ENCODE measurements at places on chromosomes 3 and 15.

DNA sequence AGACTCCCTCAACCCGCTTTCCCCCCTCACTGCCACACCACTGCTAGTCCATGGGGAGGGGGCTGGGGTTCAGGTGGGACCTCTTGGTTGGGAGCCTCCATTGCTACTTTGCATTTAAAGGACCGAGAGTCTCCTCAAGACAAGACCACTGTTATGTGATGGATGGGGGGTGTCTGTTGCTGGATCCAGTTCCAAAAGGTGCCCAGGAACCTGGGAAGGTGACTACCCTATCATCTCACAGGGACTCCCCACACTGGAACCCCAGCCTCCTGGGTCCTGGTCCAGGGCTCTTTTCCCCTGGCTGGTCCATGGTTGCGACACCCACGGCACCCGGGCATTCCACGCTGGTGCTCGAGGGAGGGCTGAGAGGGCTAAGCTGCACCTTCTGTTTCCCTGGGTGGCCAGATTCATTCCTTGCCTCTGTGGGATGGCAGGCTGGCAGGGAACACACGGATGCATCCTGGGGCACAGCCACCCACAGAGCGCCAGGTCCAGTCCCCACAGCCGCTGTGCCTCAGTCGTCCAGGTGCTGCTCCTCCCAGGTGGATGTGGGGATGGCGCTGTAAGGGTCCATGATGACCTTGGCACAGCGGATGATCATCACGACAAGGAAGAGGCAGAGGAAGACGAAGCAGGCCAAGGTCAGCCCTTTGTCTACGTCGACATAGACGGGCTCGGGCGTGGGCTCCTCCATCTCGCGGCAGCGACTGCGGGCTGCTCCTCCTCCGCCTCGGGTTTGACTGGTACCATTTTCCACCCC is 48.6 kb downstream of the FAH start:
- no peak for DNase-seq

GRCh38 chr3:190780524-190780923 is 82.0 kb downstream of the GMNC start:
- no peak for DNase-seq

- peak; percentile 89 for DNase-seq
These were observed at the start of gene ATP13A3 for GRCh38 chr3:194486540-194487288. Gene ATP13A3 (minus strand): TSS chr3:194487002. CDS start chr3:194462190, 24,812 bp downstream.

DNA sequence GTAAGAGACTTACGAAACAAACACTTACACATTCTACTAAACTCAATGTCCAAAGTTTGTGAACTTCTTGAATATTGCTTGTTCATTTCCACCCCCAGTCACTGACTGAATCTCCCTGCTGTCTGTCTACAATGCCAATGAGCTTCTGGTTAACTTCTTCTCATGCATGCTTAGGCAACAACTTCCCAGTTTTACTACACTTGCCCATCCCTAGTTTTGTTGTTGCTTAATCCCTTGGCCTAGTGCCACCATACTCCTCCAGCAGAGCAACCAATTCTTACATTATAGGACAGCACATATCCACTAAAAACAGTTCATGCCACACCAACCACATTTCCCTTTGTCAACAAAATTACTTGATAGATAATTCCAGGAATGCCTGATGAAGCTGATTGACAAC is 40.9 kb upstream of the CCR2 start:
- DNase-seq, result no peak

DNA sequence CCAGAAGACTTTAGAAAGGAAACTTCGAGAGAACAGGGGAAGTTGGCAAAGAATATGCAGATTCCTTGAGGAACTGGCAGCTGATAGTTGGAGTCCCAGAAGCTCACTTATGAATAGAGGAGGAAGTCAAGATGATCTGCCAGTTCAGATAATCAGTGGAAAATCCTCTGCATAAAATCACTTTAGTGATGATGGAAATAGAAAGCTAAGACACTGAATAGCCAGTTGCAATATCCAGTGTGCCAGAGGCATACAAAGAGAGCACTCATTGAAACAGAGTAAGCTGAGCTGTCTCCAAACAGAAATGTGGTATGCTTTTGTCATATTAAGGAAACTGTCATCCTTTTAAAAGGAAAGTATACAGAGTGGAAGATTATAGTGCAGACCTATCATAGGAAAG is 1207.6 kb downstream of the OTOL1 start:
- DNase-seq, result no peak

- no peak for DNase-seq
These were observed 797.5 kb downstream of the AGBL1 start for GRCh38 chr15:86877171-86877631.

GRCh38 chr3:145070795-145071194 is 1090.2 kb downstream of the PLOD2 start:
- no peak for DNase-seq

- DNase-seq, result no peak
These were observed 75.8 kb upstream of the UMPS start for GRCh38 chr3:124654470-124654845.

- no peak for DNase-seq
These were observed 14.5 kb downstream of the RTP4 start for GRCh38 chr3:187382609-187383151.

GRCh38 chr3:41202075-41202833 is 2.9 kb downstream of the CTNNB1 start:
- DNase-seq, result no peak

- no peak for DNase-seq
These were observed 228.5 kb upstream of the ADAMTS9 start for GRCh38 chr3:64916192-64916798.

GRCh38 chr15:88705769-88706165 is 67.0 kb downstream of the ISG20 start:
- no peak for DNase-seq

DNA sequence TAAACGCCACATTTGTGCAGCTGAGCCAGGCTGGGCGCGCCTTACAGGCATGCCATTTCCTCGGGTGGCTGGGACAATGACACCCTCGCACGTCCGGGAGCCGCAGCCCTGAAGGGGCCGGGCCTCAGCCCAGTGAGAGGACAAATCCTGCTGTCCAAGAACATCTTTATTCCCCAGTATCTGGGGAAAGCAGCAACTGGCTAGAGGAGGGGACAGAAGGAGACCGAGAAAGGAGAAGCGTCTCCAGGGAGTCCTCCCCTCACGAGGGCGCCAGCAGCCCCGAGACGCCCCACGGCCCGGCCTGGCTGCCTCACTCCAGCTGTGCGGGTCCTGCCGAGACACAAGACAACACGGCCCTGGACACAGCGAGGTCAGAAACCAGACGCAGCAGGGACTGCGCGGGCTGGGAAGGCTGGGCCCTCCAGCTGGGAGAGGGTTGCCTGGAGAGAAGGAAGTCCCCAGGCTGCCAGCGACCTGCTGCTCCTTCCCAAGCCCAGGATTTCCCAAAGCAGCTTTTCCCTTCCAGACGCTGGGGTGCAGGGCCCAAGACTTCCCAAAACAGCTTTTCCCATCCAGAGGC is 130.2 kb downstream of the CHSY1 start:
- peak; percentile 87 for DNase-seq

- DNase-seq, result no peak
These were observed 106.1 kb upstream of the COL8A1 start for GRCh38 chr3:99532246-99532645.

DNA sequence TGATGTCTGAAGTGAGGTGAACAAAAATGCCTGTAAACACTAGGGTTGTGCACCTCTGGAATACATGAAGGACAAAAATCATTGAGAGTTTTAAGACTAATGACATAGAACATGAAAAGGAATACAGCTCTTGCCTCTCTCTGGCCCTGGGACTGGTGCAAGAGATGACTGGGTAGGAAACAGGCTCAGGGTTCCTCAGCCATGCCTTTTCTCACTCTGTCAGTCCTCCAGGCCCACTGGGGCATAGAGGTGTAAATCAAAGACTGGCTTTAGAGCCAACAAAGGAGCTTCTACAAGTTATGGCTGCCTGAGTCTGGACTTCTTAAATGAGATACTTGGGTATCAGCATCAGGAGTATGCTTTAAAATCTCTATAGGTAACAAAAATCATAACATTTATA is 554.7 kb upstream of the KCNMB2 start:
- DNase-seq, result no peak

GRCh38 chr15:66661432-66662096 is 40.5 kb upstream of the SMAD6 start:
- peak; percentile 66 for DNase-seq

DNA sequence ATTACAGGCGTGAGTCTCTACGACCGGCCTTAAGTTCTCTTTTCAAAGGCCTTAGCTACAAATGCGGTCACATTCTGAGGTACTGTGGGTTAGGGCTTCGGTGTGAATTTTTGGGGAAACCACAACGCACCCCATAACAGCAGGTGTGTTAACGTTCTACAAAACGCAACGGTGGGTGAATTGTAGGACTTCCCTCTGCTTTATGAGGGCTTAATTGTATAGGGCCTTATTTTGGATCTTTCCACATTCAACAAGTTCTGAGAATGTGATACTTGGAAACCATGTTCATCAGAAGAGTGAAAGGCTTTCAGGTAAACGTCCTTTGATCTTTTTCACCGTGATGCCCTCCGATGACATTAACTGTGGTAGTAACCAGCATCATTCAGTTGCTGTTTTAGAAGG is 998.6 kb upstream of the CFAP20DC start:
- DNase-seq, result no peak

DNA sequence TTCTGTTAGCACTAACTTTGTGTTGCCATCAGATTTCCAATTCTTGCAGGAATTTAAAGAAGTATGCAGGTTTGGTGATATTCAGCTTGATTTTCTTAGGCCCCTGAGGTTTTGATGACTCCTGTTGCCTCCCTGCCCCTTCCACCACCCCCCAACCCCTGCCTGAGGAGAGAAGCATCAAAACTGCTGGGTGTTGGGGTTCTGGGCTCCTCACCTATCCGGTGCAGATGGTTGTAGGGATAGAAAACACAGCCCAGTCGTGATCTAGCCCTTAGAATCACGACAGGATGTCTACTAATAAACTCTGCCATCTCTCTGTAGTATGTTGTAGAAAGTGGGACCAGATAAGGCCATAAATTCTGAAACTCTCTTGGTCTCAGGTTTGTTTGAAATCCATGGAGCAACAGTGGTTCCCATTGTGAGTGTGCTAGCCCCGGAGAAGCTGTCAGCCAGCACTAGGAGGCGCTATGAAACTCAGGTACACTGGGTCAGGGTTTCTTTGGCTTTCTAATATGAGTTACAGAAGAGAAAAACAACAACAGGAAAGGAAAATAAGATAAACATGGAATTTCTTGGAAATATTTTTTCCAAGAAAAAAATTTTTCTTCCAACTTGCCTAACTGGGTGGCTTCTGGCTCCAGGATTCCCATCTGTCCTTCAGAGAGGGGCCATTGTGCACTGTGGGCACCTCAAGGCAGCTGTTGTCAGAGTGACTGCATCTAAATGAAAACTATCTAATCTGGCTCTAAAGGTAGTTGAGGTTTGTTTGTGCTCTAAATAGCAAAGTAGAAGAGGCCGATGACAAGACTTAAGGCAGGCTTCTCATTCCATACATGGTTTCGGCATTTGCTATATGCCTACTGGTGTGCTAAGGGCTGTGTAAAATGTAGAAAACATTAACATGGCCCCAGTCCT is 8.7 kb downstream of the SRP14 start:
- DNase-seq, result no peak

GRCh38 chr3:106022913-106023312 is 154.1 kb upstream of the CBLB start:
- DNase-seq, result no peak

- no peak for DNase-seq
These were observed 15.6 kb upstream of the AMOTL2 start for GRCh38 chr3:134389865-134390264.

GRCh38 chr3:194512895-194513601 is 26.2 kb upstream of the ATP13A3 start:
- no peak for DNase-seq

- no peak for DNase-seq
These were observed 103.1 kb downstream of the CNTN6 start for GRCh38 chr3:1195947-1196346.

DNA sequence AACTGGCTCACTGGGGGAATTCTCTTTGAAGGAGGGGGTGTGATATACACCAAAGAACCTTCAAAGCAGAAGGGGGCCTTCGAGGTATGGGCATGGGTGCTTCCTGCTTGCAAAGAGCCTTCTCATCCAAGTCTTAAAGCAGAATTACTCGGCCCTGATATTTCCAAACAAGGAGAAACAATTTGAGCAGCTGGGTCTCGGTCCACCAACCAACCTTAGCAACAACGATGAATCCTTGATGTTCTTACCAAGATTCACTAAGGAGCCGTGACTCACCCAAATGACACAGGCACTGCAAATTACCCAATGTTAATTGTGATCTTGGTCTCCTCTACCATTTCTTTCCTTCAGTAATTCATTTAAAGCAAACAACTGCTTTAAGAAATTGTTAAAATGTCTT is 7.7 kb downstream of the HOMER2 start:
- no peak for DNase-seq

DNA sequence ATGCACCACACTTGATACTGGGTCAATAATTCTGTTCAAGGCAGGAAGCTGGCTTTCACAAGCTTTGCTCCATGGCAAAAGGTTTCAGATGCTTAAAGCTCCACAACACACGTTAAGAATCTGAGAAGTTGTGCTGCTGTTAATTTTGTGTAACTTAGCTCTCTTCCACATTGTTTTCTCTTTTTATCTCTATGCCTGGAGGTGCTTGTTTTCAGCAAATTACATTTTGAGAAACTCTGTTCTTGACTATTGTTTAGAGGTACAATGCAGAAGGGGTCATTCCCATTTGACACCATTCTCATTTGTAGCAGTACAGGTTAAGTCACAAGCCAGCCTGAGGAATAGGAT is 156.0 kb downstream of the FNDC3B start:
- no peak for DNase-seq

GRCh38 chr3:134375582-134376384 is 1.5 kb upstream of the AMOTL2 start:
- no peak for DNase-seq

- no peak for DNase-seq
These were observed 958 bp downstream of the GLDN start for GRCh38 chr15:51342227-51342999.

- DNase-seq, result no peak
These were observed 564.5 kb upstream of the ZNF717 start for GRCh38 chr3:76349715-76350480.

DNA sequence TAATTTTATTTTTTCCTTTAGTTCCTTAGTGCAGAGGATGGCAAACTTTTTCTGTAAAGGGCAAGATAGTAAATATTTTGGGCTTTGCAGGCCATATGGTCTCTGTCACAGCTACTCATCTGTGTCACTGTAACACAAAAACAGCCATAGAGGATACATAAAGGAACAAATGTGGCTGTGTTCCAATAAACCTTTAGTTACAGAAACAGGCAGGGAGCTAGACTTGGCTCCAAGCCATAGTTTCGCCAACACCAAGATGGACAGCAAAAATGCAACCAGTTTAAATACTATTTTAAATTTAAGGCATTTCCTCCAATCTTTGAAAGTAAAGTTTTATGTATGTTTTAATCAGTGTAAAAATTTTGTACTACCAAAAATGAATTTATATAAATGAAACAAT is 753.4 kb downstream of the FHIT start:
- DNase-seq, result no peak

GRCh38 chr3:179768080-179768479 is 115.2 kb downstream of the USP13 start:
- DNase-seq, result no peak

- DNase-seq, result no peak
These were observed 7.1 kb downstream of the GPR87 start for GRCh38 chr3:151309566-151309965.

Measured in heart right ventricle (tissue), 16 donors.